ENCODE measurements at places on chromosomes 5 and 9.

DNA sequence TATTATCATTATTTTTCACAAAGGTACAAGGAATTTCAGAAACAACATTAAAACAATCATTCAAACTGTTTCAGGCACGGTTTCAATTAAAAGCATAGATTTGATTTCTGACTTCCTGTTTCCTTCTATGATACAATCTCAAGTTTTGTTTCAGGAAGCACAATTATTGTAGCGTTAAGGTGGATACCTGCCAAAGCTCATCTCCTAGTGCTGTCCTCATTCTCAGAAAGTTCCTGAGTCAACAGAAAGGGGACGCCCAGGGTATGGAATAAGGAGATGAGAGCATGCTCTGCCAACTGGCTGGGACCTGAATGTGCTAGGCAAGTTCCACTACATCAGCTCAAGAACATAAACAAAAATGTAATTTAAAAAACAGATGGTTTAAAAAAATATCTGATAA is 2.0 kb upstream of the TRIM14 start:
- no peak for DNase-seq

DNA sequence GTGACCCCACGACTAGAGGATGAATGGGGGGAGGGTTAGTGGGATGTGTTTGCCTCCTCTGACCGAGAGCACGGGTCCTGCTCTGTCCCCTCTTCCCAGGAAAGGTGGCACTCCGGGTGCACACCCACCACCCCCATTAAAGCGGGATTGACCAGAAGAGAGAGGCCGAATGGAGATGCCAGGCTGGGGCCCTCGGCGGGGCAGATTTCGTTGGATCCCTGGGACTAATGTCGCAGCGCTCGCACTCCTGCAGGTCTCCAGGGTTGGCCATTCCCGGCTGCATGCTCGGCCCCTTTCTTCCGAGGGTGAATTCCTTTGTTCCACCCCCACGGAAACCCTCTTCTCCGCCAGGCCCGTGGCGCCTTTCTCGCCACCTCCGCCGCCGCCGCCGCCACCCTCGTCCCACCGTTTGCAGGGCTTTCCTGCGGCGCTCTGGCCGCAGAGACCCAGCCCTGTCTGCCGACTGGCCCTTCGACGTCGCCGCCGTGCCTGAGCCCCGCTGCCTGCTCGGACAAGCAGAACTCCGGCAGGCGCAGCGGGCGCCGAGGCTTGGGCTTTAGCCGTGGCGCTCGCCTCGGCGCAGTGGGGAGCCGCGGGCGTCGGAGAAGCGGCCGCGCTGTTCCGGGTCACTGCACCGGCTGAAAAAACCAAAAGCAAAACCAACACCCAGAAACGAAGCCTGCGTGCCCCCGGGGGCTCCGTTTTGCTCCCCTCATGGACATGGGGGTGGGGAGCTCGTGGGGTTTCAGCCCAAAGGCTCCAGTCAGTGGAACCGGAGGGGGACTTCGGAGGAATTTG is 11.8 kb downstream of the LMX1B start:
- DNase-seq = no peak

DNA sequence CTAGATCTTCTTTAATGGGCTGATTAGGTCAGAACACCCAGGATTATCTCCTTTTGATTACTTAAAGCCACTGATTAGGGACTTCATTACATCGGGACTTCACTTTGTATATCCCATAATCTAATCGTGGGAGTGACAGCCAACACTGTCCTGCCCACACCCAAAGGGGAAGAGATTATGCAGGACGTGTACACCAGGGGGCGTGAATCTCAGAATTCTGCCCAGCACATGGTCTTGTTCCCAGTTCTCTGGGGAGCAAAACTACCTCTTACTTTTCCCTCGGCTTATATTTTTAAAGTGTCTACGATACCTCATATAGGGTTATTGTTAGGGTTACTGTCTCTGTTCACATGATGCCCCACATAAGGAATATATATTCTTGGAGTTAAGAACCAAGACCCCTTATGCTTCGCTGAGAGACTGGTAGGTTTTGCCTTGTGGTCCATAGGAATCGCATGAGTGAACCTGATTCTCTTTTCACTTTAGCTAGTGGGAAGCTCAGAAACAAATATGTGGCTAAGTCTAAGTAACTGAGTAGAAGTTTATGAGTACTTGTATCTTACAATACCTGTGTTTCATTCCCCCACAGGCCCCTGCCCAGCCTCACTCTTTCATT is 192.7 kb downstream of the GNA14 start:
- peak; percentile 8 for DNase-seq

- DNase-seq = no peak
These were observed 5.6 kb upstream of the C9orf152 start for GRCh38 chr9:110213413-110214044.

DNA sequence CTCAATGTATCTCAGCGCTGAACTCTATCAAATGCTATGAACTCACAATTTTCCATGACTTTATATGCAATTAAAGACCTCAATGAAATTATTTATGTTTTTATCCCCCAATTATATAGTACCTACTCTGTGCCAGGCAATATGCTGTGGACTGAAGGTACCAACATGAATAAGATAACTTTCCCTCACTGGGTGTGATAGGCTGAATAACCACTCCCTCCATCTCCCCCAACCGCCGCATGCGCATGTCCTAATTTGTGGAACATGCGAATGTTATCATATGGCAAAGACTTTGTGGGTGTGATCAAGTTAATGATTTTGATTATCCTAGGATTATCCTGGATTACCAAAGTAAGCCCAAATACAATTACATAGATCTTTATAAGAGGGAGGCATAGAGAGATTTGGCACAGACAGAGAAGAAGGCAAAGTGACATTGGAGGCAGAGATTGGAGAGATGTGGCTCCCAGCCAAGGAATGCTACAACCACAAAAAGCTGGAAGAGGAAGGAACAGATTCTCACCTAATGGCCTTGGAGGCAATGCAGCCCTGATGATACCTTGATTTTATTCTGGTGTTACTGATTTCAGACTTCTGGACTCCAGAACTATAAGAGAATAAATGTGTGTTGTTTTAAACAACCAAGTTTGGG is 149.1 kb upstream of the VCAN start:
- DNase-seq = no peak

- DNase-seq = no peak
These were observed 501.6 kb downstream of the IRX1 start for GRCh38 chr5:4097199-4097598.

DNA sequence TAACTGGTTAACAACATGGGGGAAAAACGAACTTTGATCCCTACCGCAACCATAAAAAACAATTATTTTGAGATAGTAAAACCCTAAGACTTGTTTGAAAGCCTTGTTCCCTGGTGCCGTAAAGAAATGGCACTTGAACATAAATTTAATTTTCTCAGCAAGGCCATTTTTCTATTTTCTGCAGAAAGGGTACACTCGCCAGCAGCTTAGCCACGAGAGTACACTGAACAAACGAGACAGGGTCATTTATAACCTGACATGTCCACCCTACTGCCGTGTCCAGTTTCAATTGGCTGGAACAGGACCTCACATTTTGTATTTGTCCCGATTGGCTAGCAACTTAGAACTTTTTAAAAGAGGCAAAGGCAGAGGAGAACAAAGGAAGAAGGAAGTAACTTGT is 26.8 kb downstream of the FBXW11 start:
- no peak for DNase-seq

GRCh38 chr5:33973271-33973670 is 11.2 kb downstream of the SLC45A2 start:
- no peak for DNase-seq

- DNase-seq = no peak
These were observed 66.9 kb upstream of the DNAH5 start for GRCh38 chr5:14011089-14012020.

DNA sequence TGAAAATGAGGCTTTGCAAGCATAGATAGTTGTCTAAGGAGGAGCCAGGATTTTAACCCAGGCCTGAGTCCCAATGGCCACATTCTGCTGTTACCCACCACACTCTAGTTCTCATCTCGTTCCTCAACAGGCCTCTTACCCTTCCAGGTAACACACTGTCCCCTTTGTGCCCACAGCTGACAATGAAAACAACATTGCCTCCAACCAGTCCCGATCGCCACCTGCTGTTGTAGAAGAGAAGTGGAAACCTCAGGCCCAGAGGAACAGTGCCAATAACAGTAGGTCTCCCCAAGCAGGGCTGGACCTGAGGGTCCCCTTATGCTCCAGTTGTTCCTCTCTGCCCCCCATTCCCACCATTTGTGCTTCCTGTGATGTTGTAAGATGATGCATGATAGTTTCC is 30.4 kb downstream of the AMBP start:
- no peak for DNase-seq

- no peak for DNase-seq
These were observed 43.4 kb downstream of the ANGPTL2 start for GRCh38 chr9:127078988-127079387.

- DNase-seq = no peak
These were observed 73.4 kb upstream of the BOD1 start for GRCh38 chr5:173689737-173690360.

DNA sequence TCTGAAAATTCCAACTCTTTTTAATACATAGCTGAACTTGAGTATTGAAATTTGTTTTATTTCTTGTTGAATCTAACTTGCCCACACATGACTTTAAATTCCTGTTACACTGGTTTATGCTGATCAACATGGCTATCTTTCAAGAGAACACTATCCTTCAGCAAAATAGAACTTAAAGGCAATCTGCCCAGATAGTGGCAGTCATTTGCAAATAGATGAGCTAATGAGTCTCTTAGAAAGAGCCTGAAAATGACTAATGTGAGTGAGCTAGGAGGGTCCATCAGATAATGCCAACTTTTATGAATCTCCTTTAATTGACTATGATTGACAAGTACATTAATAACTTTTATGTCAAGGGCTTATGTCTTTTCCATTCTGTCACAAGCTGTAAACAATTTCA is 1360.8 kb upstream of the C9orf72 start:
- DNase-seq = no peak

GRCh38 chr9:87640385-87640795 is 85.5 kb upstream of the CTSL start:
- no peak for DNase-seq

DNA sequence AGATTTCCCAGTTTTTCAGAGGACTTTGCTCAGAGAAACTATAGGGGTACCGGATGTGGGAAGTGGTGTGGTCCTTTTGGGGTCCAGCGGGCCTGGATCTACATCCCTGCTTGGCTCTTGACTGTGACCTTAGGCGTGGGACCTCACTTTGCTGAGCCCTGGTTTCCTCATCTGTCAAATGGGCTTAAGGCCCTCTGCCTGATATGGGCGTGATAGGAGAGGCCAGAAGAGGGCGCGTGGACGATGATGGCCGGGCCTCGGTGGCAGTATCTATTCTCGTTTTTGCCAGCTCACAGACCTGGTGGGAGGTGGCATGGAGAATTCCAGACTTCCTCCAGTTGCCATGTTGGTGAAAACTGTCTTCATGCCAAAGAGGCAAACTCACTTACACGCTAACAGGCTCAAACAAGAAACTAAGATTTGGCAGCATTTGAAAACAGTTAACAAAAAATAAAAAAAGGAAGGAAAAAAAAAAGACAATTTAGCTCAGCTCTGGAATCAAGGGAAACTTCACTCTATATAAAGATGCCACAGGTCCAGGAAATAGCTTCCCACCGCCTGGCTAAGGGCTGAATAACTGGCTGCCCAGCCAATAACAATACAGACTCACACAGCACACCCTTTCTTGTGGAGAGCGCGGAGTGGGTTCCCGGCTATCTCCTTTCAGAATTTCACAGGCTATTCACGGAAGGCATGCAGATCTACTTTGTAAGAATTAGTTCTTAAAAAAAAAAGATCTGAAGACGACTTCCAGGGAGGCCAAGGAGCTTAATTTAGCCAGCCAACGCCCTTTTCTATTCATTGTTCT is 1.7 kb downstream of the SH3PXD2B start:
- no peak for DNase-seq

DNA sequence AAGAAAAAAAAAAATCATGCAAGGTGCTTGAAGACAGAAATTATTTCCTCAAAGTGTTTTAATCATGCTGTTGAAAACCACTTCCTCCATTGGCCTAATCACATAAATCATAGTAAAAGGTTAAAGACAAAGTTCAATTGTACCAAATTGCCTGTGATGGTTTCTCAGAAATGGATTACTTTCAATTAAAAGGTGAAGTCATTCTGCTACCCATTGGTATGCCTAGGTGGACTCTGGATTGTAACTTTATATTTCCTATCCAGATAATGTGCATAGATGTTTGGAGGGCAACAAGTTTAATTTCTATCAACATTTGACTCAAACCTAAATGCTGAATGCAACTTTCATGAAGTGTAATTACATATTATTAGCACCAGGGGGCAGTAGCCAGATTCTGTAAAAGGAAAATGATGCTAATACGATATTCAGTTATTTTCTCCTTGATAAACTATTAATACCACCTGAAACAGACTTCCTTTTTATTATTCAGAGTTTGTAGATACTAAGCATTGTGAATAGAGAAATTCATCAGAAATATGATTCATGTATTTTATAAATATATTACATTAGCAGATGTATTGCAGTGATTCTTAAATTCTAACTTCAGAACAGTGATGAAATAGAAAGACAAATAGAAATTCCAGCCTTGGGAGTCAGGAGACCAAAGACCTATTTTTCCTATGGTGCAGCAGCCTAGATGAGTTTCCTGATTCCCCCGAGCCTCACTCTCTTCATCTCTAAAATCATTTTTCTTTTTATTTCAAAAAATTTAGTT is 148.2 kb downstream of the CAAP1 start:
- DNase-seq = no peak

DNA sequence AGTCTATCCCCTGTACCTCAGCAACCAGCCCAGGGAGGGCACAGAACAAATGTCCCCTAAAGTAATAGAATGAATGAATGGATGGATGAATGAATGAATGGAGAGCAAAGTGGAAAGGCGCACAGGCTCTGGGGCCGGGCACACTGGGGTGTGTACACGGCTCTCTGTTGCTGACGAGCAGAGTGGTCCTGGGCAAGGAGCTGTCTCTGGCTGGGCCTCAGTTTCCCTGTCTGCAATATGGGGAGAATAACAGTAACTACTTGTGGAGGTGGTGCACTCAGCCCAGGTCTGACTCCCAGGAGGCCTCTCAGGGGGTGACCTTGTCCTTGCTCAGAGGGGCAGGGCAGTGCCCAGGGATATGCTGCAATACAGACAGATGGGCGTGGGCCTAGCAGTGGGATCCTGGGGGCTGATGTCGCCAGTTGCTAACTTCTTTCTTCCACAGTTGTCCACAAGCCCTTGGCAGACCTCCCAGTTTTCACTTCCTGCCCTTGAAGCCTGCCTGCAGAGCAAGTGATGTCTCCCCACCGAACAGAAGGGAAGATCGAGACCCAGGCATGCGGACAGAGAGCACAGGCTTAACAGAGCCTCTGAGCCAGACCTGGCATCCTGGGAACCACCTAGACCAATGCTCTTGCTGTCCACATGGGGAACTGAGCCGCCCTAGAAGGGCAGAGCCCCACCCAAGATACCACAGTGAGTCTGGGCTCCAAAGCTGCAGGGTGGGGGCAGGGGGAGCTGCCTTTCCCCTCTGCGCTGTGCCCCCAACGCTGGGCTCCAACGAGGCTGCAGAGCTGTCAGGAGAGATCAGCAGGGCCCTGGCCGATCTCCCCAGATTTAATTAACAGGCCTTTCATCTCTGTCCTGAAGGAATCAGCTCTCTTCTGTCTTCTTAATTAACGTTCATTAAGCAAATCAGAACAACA is 13.6 kb upstream of the LAMC3 start:
- DNase-seq = no peak
